ENCODE measurements at places on chromosomes 6 and 20.

GRCh38 chr6:94245395-94245794 lies 826.0 kb upstream of the EPHA7 start:
- no peak for DNase-seq

DNA sequence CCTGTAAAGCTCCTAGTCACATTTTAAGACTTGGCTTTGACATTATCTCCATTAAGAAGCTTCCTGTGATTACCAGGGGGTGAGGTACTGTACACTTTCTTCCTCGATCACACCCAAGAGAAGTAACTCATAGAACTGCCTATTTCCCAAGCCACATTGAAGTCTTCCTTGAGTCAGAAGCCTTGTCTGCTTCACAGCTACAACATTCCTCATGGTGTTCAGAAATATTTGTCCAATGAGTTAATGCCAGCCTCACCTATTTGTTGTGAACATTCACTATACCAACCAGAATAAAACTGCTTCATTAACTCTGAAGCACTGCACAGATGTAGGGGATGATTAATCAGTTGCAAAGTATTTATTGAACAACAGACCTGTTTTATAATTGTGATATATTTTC lies 622.3 kb downstream of the PTPRT start:
- no peak for DNase-seq

DNA sequence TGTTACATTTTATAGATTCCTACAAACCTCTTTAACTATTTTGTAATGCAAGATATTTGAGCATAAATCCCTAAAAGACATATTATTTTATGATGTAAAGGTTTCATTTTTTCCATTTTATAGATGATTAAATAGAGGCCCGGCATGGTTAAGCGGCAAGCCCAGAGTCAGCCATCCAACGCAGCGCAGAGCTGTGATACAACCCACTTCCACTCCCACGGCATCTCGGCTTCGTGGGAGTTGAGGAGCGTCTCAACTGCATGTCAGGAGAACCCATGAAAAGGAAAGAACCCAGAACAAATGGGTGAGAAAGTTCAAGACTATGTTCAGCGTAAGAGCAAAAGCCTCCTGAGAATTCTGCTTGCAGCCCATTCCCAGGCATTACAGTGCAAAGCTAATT lies 488.2 kb downstream of the PRKN start:
- no peak for DNase-seq

DNA sequence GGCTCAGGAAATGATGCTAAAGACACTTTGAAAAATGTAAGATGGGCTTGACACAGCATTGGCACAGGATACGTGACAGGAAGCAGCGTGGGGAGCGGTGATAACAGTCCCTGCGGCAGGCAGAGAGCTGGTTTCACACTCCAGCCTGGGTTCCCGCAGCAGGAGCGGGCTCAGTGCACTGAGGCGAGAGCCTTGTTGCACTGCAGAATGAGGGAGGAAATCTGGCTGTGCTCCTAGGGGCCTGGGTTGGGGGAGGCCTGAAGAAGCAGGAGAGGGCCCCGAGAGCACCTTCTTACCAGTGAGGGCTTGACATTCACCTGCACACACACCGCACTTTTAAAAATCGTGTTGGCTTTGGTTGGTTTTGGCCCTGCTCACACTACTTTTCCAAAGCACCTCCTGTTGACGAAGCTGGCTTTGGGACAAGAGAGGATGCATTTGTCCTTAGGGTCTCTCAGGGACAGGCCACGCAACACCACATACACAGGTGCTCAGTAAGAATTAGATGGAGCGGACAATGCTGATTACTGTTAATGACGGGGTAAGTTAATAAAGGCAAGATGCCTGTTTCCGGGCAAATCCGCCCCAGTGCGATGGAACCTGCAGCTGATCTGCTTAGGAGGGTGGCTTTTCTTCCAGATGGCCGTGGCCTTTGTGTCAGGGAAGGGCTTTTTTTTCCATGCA lies 49.4 kb upstream of the ARMC2 start:
- DNase-seq = peak; percentile 47

- DNase-seq = peak; percentile 58
These were observed 52.9 kb upstream of the FNDC1 start for GRCh38 chr6:159116343-159116742.

DNA sequence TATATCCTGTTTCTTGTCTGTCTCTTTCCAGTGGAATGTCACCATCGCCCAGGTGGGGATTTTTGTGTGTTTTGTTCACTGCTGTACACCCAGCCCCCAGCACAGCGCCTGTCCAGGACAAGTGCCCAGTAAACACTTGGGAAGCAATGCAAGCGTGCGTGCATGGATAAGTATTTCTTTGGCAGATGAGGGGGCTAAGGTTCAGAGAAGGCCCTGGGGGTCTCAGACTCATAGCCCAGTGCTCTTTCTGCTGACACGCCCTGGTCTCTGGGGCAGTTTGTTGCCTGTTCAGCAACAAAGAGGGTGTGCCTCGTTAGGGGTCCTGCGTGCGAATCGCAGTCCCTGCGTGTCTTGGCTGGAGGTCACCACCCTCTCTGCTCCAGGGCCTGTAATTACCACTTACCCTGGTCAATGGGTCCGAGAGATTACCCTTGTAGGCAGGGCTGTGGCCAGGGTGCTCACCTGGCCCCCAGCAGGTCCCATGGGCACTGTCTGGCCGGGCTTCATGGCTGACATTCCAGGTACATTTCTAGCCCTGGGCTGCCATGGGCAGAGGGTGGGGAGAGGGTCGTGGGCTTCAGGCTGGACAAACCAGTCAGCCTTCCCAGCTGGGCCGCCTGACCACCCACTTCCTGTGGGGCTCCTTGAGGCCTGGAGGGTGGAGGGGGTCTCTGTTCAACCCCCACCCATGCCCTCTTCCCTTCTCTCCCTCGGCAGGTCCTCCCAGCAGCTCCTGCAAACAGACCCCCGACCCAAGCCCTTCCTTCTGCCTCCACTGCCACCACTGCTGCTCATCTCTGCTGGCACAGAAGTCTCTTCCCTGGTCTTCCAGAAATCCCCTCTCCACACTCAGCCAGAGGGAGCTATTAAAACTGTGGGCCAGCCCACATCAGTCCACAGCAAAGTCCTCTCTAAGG lies 87.1 kb downstream of the CEBPB start:
- DNase-seq = no peak

DNA sequence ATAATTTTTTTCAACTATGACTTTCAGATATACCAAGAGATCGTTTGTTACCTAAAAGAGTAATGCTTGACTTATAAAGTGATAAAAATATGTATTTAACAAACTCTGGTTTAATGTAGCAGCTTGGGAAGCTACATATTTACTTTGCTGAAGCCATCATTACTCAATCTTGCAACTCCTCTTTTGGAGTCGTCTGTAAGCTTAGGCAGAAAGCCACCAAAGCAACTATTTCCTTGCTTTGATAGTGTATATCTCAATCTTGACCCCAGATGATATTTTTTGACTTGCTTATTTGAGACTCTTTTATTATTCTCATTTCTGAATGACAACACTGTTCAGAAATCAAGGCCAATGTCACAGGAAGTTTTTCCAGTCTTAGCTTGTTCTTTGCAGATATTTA lies 183.0 kb downstream of the SAMD5 start:
- no peak for DNase-seq

- peak; percentile 40 for DNase-seq
These were observed 116.3 kb downstream of the ANKRD60 start for GRCh38 chr20:58112017-58112781.

DNA sequence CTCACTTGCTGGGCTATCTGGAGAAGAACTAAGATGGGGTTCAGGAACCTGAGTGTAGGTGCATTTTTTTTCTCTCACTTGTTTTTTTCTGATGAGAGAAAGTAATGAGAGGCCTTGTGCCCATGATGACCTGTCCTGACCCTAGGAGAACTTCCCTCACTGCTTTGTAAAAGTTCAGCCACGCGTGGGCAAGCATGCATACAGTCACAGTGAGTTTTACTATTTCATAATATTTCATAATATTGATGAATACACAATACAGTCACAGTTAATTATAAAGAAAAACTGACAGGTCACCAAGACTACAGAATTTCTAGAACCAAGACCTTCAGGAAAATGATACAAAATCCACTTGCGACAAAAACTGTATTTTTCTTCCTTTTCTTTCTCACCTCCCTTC lies 111.8 kb downstream of the MAP7 start:
- DNase-seq = peak; percentile 61

GRCh38 chr20:45312241-45312640 lies 4.1 kb upstream of the MATN4 start:
- DNase-seq = no peak
